Activated CD4-positive, alpha-beta memory T cell treated with anti-CD3 and anti-CD28 coated beads, Interleukin-2, amount 10 ng/mL, durations not matched to agents 7 days and 5 days (primary cell): ENCODE measurements at places on chromosomes 1 and 21. TPM values are rescaled to one million over a fixed set of nuclear protein-coding genes. Genes with fewer than 3 reads are reported as not detected.

DNA sequence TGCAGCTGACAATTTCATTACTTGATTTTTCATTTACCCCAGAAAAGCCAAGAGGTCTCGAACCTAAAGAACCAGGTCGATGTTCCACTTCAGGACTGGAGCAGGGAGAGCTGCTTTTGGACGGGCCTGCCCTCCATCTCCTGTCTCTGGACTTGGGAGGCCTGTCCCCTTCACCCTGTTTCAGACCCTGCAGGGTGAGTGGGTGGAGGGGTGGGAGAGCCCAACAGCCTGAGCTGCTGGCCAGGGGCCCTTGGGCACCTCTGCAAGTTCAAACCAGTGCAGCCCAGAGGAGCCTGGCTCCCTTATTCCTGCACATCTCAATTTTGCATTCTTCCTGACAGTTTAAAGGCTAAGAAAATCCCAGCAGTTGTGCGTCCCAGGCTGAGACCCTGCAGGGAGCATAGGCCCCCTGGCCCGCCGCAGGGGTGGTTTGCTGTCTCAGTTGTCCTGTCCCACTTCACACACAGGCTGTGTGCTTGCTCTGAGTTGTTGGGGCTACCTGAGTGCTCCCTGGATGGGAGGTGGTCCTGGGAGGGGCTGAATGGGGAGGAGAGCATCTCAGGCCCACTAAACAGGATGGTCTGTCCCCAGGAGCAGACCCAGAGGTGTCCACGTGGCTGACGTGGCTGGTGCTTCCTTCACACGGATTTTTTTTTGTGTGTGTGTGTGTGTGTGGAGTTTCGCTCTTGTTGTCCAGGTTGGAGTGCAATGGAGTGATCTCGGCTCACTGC, 443.7 kb downstream of the PTPRU start:
- peak; percentile 9 for DNase-seq

The TDRD10 gene
- not detected for total RNA-seq

- DNase-seq, result no peak
These were observed 4.8 kb downstream of the SARS1 start for GRCh38 chr1:109218516-109218915.

The NPHS2 gene
- not detected for total RNA-seq

DNA sequence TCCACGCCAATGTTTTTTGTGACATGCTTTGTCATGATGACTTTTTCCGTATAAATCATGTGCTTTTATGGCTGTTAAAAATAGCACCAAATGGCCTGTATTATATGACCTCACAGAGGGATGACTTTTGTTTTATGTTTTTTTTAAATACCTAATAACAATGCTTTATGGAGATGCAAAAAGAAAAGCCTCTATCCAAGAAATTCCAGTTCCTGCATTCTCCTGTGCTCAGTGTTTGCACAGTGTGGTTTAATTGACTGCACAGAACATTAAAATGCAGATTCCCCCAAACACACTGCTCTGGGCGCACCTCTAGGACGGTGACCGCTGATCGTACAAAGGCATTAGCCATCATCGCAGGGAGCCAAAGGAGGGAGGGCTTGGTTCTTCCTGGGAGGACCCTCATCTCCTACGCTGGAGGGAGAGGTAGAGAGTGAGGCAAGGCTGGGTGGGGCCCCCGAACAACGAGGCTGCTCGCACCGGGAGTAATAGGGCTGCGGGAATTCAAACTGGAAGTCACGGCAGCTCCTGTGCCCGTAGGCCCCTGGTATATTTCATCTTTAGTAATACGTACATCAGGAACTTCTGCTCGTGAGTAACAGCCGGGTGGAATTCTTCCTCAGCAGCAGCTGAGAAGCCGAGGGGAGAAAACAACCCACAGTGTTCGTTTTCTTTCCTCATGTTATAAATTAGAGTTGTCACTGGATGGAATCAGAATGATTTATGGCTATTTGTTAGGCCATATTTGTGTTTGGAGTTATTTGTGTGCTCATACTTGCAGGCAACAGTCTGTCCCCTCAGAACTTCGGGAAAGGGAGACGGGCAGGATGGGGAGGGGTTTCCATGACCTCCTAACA, 465.6 kb downstream of the CAMTA1 start:
- DNase-seq, result no peak
